ENCODE measurements at places on chromosomes 12 and 14.
A peak's percentile ranks its signal among the peaks of the same experiment; 100 is the strongest.

GRCh38 chr12:26628234-26628633 lies 204.8 kb downstream of the ITPR2 start:
- DNase-seq: peak; percentile 33

GRCh38 chr14:55328317-55328716 lies 57.1 kb downstream of the FBXO34 start:
- DNase-seq: peak; percentile 39

- no peak for DNase-seq
Observed at GRCh38 chr14:54116198-54116885, 159.7 kb upstream of the BMP4 start.

DNA sequence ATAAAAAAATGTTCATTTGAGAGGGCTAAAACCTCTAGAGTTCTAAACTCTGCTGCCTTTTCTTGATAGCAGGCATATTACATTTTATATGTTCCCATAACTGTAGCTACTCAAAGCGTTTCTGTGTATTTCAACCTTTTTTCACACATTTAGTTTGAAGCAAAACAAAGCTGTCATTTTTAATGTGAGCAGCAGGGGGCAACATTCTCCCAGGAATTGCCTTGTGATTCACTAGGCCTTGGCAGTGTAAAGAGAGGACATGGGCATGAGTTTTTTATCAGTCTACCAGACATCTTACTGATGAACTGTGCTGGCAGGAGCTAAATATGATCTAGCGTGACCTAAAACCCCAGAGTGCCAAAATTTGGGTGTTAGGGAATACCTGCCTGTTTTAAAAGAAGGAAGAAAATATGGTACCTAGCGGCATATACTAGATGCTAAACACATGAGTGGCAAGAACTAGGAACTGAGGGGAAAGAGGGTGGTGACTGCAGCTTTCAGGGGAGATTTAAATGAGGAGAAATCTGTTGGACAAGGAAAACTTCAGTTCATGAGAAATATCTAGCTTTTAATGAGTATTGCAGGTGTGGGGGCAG lies 65.3 kb downstream of the IFT43 start:
- peak; percentile 18 for DNase-seq

DNA sequence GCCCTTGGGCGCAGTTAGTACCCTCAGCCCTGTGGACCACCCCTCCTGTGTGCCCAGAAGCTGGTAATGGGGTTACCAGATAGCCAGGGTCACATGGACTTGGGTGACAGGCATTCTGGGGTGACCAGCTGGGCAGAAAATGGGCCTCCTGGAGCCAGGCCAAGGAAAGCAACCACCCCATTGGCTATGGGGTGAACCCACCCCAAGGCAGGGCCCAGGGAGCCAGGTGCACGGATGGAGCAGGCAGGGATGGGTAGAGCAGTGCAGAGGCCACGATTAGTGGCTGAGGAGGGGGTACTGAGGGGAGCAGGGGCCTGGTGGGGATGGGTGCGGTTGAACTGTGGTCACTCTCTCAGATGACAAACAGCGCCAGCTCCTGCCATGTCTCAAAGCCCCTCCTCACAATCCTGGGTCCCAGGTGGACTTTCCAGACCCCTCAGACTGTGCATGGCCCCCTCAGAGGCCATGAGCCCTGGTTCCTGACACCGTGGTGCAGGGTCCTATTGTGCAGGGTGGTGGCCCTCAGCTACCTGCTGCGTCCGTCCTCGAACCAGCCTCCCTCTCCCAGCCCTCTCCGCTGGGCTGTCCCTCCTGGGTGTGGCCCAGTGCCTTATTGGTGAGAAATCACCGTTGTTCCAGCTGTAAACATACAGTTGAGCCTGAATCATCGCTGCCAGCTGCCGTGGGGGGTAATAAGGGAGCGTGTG lies 23.4 kb upstream of the BEGAIN start:
- DNase-seq: peak; percentile 20
